ENCODE measurements at places on chromosomes 7 and 10.

DNA sequence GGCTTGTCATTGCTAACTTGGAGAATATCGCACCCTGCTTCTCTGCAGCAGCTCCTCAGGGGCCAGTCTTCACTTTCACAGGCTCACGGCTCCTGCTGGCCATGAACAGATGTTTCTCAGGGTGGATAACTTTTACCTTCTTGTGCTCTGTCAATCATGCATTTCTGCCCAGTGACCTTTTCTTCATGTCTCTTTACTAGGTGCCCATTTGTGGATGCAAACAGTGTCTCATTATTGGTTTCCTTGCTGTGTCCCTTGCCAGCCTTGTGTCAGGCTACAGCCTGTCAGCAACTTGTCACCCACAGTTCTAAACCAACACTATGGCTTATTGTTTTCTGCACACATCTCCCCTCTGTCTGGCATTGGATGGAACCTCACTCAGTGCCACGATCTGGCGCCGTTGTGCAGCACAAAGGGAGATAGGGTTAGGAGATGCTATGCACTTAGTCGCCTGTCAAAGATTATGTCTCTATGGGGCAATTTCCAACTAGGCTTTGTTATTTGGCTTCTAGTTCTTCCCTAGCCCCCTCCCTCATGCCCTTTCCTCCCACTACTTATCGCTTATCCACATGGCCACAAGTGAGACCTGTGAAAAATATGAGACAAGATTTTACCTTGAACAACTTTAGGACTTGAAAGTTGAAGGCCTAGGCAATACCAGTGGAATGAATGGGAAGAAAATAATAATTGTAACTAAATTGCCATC is 45.7 kb upstream of the NXPH1 start:
- DNase-seq: no peak

- DNase-seq: no peak
These were observed 59.9 kb downstream of the MAP3K8 start for GRCh38 chr10:30493609-30494530.

GRCh38 chr10:130743751-130744271 is 567.7 kb downstream of the TCERG1L start:
- DNase-seq: no peak

DNA sequence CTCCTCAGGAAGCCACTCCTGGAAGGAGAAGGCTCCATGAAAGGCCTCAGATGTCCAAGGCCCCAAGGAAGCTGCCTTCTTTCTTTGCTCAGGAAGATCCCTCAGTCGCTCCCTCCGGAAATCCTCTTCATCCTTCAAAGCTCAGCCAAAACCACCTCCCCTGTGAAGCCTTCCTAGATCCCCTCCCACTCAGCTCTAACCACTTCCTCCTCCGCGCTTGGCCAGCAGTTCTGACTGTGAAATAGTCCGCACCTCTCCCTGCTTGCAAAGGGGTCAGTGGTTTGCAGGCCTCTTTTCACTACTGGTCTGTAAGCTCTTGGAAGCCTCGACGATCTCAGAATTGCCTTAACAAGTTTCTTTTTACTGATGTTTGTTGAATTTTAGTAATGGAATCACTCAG is 23.9 kb downstream of the PYROXD2 start:
- DNase-seq: no peak

DNA sequence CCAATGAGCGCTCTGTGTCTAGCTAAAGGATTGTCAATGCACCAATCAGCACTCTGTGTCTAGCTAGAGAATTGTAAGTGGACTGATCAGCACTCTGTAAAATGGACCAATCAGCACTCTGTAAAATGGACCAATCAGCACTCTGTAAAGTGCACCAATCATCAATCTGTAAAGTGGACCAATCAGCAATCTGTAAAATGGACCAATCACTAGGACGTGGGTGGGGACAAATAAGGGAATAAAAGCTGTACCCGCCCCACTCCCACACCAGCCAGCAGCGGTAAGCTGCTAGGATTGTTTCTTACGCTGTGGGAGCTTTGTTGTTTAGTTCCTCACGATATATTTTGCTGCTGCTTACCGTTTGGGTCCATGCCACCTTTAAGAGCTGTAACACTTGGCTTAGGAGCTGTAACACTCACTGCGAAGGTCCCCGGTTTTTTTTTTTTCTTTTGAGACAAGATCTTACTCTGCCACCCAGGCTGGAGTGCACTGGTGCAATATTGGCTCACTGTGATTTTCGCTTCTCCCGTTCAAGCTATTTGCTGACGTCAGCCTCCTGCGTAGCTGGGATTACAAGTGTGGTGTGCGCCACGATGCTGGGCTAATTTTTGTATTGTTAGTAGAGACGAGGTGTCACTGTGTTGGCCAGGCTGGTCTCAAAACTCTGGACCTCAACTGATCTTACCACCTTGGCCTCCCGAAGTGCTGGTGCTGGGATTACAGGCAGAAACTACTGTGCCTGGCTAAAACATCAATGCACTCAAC is 184.8 kb downstream of the PTPN20 start:
- DNase-seq: no peak

DNA sequence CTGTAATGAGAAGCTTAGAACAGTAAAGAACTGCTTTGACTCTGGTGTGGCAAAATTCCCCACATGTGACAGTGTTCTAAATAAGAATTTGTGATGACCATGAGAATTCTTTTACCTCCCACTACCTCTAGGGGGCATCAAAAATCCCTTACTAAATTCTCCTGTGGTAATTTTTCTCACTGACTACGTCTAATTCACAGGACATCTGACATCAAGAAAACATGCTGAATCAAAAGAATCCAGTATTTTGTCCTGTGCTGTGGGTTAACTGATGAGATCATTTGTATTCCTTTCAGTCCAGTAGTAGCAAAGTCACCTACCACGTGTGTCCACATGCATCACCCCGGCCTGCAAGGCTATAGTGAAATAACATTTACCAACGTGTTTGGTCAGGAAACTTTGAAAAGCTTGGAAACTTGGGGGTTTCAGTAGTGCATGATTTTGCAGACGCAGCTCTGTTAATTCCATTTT is 103.8 kb downstream of the ATE1 start:
- peak; percentile 44 for DNase-seq

DNA sequence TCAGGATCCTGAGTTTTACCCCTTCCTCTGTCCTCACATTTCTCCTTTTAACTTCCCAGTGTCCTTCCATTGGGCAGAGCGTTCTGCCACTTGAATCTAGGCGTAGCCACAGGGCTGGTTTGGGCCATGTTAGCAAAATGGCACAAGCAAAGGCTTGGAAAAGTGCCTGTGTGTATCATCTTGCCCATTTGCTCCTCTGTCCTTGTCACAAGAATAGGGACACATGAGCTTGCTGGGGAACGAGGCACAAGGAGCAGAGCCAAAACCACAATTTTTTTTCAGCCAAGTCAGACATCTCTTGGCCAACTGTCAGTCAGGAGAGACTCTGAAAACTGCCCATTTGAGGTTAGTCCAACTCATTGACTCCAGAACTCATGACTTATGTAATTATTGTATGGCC is 285.2 kb downstream of the ZNF248 start:
- DNase-seq: no peak
